ENCODE measurements at places on chromosomes 1 and 21.

DNA sequence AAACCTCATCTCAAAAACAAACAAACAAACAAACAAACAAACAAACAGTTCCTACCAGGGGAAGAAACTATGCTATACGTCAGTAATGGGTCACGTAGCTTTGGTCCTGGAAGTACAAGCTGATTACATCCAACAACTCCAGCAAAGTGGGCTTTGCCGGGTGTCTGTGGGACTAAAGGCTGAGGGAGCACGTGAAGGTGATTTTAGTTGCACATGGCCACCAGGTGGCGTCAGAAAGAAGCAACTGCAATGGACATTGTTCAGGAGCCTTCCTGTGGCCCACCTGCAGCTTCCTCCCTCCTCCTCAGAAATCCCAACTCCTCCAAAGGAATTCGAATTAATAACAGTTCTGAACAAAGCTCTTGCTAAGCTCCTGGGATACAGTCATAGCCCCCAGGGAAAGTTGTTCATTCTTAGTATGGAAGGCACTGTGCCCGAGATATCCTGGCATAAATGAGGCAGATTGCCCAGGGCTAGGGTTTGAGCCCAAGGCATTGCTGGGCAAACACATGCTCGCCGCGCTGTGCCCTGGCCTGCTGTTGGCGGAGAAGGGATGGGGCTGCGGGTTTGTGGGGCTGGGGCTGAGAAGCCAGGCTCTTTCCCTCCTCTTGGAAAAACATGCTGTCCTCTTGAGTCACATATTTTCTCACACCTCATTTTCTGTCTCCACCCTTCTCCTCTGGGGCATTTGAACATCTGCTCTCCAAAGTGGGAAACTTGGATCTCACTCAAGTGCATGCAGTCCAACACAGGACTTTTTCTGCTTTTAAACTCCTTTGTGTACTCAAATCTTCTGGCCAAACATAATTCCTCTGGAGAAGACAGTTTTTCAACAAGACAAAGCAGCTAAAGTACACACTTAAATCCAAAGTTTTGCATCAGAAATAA is 28.6 kb downstream of the AKNAD1 start:
- DNase-seq: peak; percentile 37

DNA sequence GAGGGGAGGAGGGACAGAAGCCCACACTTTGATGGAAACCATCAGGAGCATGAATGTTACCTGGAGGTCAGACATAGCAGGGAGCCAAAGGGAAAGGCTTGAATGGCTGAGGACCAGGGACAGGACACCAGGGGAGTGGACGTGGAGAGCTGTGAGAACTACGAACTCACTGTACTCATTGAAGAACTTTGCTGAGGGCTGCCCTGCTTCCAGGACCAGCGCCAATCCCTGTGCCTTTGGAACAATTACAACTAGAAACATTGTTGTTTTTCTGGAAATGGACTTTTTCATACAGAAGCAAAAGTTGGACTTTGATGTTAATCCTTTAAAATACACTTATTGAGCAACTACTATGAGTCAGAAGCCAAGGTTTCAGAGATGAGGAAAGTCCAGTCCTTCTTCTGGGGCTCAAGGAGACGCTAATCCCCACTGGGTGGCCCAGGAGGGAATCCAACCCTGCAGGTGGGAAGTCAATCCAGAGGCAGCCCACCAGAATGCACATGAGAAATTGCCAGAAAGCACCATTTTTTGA is 12.9 kb downstream of the TSPAN2 start:
- DNase-seq: no peak

- DNase-seq: no peak
Observed at GRCh38 chr1:10429868-10430215, 391 bp upstream of the CENPS start.

DNA sequence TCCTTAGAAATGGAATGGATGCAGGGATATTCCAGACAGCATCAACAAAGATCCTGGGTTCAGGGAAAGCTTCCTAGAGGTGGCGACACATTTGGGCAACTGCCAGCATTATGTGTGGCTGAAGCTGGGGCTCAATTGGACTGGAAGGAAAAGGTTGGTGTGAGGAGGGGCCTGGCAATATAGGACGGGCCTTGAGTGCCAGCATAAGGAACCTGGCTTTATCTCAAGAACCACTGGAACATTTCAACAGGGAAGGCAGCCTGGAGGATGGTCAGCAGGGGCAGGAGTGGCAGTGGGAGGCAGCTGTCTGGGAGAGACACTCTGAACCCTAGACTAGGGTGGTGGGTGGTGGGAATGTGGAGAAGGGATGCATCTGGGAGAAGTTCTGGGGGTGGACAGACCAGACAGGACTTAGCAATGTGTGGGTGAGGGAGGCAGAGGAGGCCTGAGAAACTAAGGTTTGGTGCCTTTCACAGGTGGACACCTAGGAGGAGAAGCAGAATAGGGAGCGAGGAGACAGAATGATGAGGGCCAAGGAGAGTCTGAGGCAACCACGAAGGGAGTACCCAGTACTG is 3.5 kb downstream of the SH3BGRL3 start:
- DNase-seq: no peak

DNA sequence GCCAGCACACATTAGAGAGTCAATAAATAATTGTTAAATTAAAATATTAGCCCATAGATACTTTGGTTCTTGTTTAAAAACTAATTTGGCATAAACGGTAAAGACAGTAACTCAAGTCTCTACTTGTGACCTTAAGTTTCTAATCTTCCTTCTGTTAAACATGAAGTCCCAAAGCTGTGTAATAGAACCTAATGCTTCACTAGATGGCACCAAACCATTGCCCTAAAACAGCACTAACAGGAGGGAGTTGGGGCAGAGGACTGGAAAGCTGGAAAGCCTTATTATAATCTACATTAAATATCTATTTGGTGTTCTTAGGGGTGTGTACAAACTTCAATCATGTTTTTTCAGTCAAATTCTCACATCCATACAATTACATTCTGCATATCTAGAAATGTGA is 176.7 kb downstream of the OLFM3 start:
- no peak for DNase-seq

- DNase-seq: no peak
Observed at GRCh38 chr1:248810727-248811513, 14.8 kb downstream of the SH3BP5L start.

DNA sequence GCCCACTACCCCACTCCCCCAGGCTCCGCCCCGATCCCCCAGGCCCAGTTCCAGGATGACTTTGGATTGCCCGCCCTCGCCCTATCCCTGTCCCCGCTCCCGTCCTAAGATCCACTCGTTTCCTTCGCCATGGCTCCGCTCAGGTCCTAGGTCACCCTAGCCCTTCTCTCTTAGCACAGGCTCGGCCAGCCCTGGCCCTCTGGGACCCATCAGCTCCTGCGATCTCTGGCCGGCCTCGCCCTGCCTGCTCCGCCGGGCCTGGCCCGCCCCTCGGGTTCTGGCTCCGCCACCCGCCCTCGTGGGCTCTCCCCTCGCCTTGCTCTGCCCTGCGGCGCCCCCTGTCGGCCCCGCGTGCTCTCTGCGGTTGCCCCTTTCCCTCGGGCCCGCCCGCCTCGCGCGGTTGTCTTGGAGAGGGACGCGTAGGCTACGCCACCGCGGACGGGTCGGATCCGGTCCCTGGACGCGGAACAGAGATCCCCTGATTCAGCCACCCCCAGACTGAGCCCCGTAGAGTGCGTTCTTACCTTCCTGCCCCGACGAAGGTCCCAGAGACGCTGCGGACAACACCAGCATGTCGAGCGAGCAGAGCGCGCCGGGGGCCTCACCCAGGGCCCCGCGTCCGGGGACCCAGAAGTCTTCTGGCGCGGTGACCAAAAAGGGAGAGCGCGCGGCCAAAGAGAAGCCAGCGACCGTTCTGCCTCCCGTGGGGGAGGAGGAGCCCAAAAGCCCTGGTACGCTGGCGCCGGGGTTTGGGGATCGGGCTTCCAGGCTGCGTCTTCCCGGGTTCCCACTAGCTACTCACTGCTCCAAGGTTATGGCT is at the start of gene LRRC71:
Gene LRRC71, plus strand, starts transcription at position 400 of the 820 bp plus-strand sequence. Its CDS starts 172 bp downstream, at position 572.
- DNase-seq: peak; percentile 13

GRCh38 chr1:54845772-54846171 is 41.2 kb downstream of the DHCR24 start:
- DNase-seq: no peak

DNA sequence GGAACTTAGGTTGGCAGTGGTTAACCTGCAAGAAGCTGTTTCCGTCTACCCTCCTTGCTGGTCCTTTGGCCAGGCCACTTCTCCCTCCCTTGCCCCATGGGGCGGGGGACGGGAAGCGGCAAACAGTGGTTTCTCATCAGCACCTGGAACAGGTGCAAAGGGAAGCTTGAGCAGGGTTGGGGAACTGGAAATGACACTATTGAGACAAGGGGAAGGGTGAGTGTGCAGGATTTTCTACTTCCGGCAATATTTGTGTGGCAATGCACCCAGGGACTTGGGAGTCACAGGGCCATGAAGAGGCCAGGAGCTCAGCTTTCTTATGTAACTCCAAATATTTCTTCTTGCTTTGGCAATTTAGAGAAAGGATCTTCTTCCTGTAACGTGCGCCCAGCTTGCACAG is 29.0 kb upstream of the SARS1 start:
- DNase-seq: no peak

DNA sequence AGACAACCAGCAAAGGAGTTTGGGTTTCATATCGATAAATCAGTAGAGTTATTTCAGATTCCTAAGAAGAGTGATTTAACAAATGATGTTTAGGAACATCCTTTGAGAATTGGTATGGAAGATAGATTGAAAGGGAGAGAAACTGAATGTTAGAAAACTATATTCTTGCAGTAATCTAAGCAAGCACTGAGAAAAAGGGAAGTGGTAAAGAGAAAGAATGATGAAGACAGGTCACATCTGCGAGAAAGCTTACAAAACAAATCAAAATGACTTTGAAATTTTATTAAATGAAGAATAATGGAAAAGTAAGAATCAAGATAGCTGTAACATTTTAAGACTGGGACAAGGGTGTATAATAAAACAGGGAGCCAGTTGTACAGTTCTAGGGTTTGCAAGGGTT is 177.0 kb downstream of the HS2ST1 start:
- no peak for DNase-seq

DNA sequence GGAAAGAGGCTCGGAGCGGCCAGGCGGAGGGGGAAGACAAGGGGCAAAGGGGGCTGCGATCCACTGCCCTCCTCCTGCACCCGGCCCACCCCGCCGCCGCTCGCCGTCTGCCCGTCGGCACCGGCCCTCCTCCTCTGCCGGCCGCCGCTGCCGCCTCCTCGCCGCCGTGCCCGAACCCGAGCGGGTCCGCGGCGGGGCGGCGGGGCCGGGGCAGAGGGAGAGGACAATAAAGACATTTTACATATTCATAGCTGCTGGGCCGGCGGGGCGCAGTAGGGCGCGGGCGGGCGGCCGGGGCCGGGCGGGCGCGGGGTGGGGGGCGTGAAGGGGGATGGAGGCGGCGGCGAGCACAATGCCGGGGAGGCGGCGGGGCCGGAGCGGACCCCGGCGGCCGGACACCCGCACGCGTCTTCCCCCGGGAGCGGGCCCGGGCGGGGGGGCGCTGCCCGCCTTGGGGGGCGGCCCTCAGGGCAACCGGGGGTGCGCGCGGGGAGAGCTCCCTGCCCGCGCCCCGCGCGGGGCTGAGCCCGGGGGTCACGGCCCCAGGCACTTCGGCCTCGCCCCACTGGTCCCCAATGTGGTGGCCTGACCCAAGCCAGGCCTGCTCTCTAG is 546 bp downstream of the POU2F1 start:
- DNase-seq: no peak

GRCh38 chr1:9910076-9910422 is at the start of gene CTNNBIP1:
CTNNBIP1 (minus strand) TSS chr1:9910269; CDS start chr1:9872064, 38,205 bp downstream.
- no peak for DNase-seq

GRCh38 chr1:43530483-43531106 is at the start of gene PTPRF:
PTPRF (plus strand) TSS chr1:43530883; CDS start chr1:43545076, 14,193 bp downstream.
- DNase-seq: peak; percentile 38

DNA sequence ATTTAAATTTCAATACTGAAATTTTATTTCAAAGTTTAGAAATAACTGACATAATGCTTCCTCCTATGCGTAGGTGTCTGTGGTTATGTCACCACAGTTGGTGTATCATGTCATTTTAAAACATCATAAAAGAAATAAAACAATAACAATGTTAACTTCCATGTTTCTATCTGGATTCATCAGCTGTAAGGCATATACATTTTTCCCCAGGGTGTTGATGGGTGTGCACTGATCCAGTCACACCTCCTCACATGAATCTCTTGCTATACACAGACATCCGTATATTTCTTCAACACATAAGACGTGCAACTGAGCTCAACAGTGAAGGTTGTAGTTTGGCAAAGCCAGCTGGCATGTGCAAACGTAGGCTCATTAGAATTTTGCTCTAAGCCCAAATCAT is 6.2 kb downstream of the KCNA3 start:
- DNase-seq: no peak

DNA sequence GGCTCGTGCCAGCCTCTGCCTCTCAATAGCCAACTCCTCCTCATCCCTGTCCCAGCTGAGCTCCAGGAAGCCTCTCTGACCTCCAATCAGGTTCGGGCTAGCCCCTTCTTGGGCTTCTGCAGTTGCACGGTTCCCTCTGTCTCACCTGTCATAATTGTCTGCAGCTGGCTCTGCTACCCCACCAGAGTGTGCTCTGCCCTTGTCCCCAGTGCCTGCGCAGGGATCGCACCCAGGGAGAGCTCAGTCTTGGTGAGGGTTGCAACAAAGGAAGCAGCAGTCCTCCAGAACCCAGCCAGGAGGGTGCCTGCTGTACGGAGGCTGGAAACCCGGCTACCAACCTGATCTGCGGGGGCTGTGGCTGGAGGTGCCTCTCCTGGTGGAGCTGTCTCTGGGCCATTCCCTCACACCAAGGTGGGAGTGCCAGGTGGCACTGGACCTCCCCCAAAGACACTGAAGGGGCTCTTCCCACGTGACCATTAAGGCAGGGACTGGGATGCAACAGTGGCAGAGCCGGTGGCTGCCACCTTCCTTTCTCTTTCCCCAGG is 63.5 kb upstream of the DMRTB1 start:
- DNase-seq: no peak

DNA sequence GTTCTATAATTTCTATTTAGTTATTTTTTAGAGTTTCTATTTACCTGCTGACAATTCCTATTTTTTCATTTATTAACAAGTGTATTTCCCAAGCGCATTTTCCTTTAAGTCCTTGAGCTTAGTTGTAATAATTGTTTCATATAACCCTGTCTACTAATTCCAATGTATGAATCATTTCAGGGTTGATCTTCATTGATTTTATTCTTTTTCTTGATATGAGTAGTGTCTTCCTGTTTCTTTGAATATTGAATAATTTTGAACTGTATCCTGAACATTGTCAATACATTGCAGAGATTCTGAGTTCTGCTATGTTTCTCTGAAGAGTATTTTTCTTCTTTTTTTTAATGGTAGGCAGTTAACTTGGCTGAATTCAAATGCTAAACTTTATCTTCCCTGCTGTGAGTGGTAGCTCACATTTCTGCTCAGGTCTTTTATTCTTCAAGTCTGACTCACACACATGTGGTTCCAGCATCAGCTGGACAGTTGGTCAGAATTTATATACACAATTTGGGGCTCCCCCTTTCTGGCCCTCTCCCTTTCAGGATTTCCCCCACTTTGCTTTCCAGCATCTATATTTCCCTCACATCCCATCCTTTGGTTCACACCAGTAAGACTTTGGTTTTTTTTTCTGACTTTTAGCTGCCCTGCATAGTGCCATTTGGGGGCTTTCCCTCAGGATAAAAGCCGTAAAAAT is 54.4 kb upstream of the WDR26 start:
- DNase-seq: no peak
